ENCODE measurements at places on chromosomes 12 and 14.

GRCh38 chr12:57618966-57619433 is 7.8 kb downstream of the ARHGEF25 start:
- DNase-seq: no peak

DNA sequence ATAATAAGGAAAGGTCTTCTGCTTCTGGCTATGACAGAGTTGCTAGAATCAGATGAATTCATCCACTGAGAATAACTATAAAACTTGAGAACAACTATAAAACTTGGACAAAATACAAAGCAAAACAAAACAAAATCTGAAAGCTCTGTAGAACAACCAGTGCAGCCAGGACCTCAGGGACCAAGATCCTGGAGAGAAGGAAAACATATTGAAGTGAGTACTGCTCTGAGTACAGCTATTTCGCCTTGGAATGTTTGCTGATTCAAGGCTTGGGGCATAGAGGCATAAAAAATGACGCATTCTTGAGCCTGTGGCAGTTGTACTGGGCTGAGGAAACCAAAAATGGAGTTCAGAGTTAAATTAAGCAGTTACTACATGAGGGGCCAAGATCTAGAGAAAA is 21.7 kb downstream of the FOXA1 start:
- no peak for DNase-seq

DNA sequence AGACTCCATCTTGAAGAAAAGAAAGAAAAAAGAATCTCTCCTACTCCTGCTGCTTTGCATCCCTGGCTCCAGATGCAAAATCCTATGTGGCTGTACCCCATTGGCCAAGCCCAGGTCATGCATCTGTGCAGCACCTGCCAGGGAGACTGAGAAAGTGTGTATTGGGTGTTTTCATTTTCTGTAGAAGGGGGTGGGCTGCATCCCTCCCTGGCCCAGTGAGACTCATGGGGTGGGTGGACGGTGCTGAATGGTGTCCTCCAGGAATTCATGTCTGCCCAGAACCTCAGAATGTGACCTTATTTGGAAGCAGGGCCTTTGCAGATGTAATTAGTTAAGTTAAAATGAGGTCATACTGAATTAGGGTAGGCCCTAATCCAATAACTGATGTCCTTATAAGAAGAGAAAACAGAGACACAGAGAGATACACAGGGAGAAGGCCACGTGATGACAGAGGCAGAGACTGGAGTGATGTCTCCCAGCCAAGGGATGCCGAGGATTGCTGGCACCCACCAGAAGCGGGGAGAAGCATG is 23.2 kb downstream of the MOAP1 start:
- DNase-seq: no peak

DNA sequence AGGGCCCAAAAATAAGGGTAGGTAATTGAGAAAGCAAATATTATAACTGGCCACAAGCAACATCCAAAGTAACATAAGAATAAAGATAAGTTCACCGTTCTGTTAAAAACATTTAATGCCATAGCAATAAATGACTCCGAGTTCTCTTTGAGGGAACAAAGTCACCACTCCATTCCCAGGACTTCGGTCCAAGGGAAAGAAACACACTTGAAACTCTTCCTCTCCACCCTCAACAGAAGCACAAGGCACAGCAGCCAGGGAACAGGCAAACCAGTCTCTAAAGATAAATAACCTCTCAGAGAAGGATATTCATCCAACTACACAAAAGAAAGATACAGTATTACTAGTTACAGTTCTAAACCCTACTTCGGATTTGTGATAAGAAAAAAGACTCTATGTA is 2.5 kb downstream of the SETD3 start:
- no peak for DNase-seq
